Left lung (tissue), 14 donors: ENCODE measurements at places on chromosomes 13 and 19. TPM values are rescaled to one million over a fixed set of nuclear protein-coding genes. Genes with fewer than 3 reads are reported as not detected.

- H3K4me1 ChIP-seq, result peaks cover 36% of the 10 kb centered on the region
- H3K27me3 ChIP-seq, result no peaks in the 10 kb centered on the region
- no peak overlapping the region for H3K27ac ChIP-seq
Measured at GRCh38 chr19:54199401-54199800, 1.3 kb upstream of the RPS9 start.

The RASIP1 gene
- polyA plus RNA-seq, result 23.5 TPM

DNA sequence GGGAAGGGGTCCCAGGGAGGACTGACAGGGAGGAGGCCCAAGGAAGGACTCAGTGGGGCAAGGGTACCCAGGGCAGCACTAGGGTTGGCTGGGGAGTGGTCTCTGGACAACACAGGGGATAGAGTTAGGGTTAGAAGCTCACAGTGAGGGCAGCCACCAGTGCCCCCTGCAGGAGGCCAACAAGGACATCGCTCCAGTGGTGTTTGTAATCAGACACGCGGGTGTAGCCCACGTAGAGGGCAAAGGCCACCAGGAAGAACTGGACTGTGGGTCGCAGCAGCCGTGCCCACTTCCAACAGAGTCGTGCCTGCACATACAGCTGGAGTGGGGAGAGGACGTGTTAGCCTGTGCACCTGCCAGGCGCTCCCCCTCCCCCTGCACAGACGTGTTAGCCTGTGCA lies 9.2 kb downstream of the PLPP2 start:
- H3K4me1 ChIP-seq, result no peaks in the 10 kb centered on the region
- H3K27me3 ChIP-seq, result no peaks in the 10 kb centered on the region
- H3K27ac ChIP-seq, result no peak overlapping the region
- no peak overlapping the region for H3K4me3 ChIP-seq
- no peak for DNase-seq

The TNNI3 gene
- polyA plus RNA-seq, result not detected

- no peaks in the 10 kb centered on the region for H3K27me3 ChIP-seq
- H3K4me1 ChIP-seq, result peaks cover 7% of the 10 kb centered on the region
- H3K27ac ChIP-seq, result no peak overlapping the region
Measured at GRCh38 chr13:110644892-110645521, 29.7 kb downstream of the NAXD start.

DNA sequence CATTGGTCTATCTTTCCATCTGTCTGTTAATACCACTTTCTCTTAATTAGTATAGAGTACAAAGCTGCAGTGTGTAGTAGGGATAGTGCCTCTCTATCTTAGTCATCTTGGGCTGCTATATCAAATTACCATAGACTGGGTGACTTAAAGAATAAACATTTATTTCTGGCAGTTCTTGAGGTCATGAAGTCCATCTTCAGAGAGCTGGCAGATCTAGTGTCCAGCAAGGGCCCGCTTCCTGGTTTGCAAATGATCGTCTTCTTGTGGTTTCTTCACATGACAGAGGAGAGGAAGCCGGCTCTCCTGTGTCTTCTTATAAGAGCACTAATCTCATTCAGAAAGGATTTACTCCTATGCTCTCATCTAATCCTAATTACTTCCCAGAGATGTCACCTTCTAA lies 6.1 kb downstream of the ZNF700 start:
- H3K4me1 ChIP-seq, result peaks cover 13% of the 10 kb centered on the region
- H3K36me3 ChIP-seq, result no peaks in the 10 kb centered on the region
- H3K27ac ChIP-seq, result no peak overlapping the region
- H3K4me3 ChIP-seq, result no peak overlapping the region
- no peaks in the 10 kb centered on the region for H3K27me3 ChIP-seq

DNA sequence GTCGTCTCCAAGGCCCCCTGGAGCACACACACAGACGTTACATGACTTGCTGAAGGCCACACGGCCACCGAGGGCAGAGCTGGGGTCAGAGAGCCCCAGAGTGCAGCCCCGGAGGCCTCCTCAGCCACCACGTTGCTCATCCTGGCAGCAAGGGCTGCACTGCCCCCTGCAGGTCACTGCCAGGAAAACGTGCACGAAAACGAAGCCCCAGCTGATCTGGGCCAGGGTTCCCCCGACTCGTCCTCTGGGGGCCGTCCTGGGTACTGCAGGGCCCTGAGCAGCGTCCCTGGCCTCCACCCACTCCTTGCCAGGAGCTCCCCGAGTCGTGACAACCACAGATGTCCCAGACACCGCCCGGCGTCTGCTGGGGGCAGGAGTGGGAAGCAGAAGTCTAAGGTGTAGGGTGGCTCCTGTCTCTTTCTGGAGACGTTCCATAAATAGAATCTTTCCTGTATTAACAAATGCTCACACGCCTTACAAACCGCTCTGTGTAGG lies 3.4 kb downstream of the TPGS1 start:
- no peaks in the 10 kb centered on the region for H3K27me3 ChIP-seq
- H3K4me1 ChIP-seq, result peaks cover 9% of the 10 kb centered on the region

The ZNF835 gene
- polyA plus RNA-seq, result 3.5 TPM

DNA sequence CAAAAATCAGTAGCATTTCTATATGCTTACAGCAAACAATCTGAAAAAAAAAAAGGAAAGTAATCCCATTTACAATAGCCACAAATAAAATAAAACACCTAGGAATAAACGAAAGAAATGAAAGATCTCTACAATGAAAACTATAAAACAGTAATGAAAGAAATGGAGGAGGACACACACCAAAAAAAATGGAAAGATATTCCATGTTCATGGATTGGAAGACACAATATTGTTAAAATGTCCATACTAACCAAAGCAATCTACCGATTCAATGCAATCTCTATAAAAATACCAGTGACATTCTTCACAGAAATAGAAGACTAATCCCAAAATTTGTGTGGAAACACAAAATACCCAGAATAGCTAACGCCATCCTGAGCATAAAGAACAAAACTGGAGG lies 4.7 kb downstream of the FCGBP start:
- H3K36me3 ChIP-seq, result no peaks in the 10 kb centered on the region
- no peak overlapping the region for H3K4me3 ChIP-seq
- H3K27ac ChIP-seq, result no peak overlapping the region

The GFY gene
- not detected for polyA plus RNA-seq

GRCh38 chr19:43441716-43442115 lies 23.7 kb downstream of the LYPD3 start:
- peaks cover 17% of the 10 kb centered on the region for H3K4me1 ChIP-seq
- H3K36me3 ChIP-seq, result no peaks in the 10 kb centered on the region
- no peak overlapping the region for H3K27ac ChIP-seq

The CGB7 gene
- polyA plus RNA-seq, result 0.18 TPM

The DAND5 gene
- 0.15 TPM for polyA plus RNA-seq

DNA sequence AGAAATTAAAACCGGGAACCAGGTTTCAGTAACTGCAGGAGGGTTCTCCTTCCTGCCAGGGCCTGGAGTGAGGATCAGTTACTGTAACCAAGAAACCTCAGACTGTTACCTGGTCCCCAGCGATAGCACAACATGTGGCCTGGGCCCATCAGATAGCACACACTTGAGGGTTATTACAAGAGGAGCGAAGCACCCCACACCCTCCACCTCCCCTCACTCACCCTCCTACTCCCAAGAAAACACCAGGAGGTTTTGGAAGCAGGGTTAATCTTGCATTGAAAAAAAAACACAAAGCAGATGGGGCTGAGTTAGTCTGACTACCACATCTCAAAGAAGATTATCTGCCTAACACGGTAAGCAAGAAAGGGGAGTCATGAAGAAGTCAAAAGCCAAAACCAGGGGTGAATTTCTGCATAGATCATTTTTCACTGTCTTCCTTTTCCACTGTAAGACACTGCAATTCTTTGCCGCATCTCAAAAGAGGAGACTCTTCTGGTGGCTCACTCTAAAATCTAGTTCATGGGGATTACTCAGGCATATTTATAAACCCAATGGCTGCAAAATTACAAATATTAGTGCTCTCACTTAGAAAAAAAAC lies 75.9 kb upstream of the DOCK9 start:
- peaks cover 38% of the 10 kb centered on the region for H3K4me1 ChIP-seq
- no peak overlapping the region for H3K4me3 ChIP-seq
- DNase-seq, result no peak
- peak overlapping the region; percentile 5 for H3K27ac ChIP-seq
- no peaks in the 10 kb centered on the region for H3K36me3 ChIP-seq

GRCh38 chr19:45484273-45484945 lies 12.4 kb downstream of the RTN2 start:
- DNase-seq, result peak; percentile 5
- H3K36me3 ChIP-seq, result no peaks in the 10 kb centered on the region
- H3K27me3 ChIP-seq, result no peaks in the 10 kb centered on the region
- no peak overlapping the region for H3K27ac ChIP-seq
- peaks cover 10% of the 10 kb centered on the region for H3K4me1 ChIP-seq

The HIF3A gene
- 150 TPM for polyA plus RNA-seq

- DNase-seq, result no peak
- H3K27me3 ChIP-seq, result peaks cover 4% of the 10 kb centered on the region
Measured at GRCh38 chr13:31431722-31432137, 232.0 kb downstream of the B3GLCT start.

The ZNF780A gene
- 18.4 TPM for polyA plus RNA-seq

The PRR22 gene
- polyA plus RNA-seq, result 2.0 TPM

GRCh38 chr13:98363326-98363725 lies 186.3 kb upstream of the RNF113B start:
- H3K4me3 ChIP-seq, result no peak overlapping the region
- H3K4me1 ChIP-seq, result no peaks in the 10 kb centered on the region
- H3K27ac ChIP-seq, result no peak overlapping the region
- H3K27me3 ChIP-seq, result no peaks in the 10 kb centered on the region

GRCh38 chr19:49851456-49852259 lies 699 bp downstream of the PTOV1 start:
- peaks cover 24% of the 10 kb centered on the region for H3K36me3 ChIP-seq
- no peaks in the 10 kb centered on the region for H3K27me3 ChIP-seq
- peak overlapping the region; percentile 99 for H3K27ac ChIP-seq
- peaks cover 50% of the 10 kb centered on the region for H3K4me1 ChIP-seq

The HAUS5 gene
- polyA plus RNA-seq, result 25.5 TPM

The OLFM2 gene
- 31.0 TPM for polyA plus RNA-seq

- no peak overlapping the region for H3K4me3 ChIP-seq
- no peaks in the 10 kb centered on the region for H3K4me1 ChIP-seq
- H3K27ac ChIP-seq, result peak overlapping the region; percentile 7
- H3K27me3 ChIP-seq, result no peaks in the 10 kb centered on the region
- H3K36me3 ChIP-seq, result no peaks in the 10 kb centered on the region
- DNase-seq, result no peak
Measured at GRCh38 chr13:36358175-36358718, 12.1 kb upstream of the SPART start.

- H3K36me3 ChIP-seq, result no peaks in the 10 kb centered on the region
- no peak for DNase-seq
- no peak overlapping the region for H3K4me3 ChIP-seq
- no peak overlapping the region for H3K27ac ChIP-seq
Measured at GRCh38 chr13:23381866-23382265, 51.6 kb downstream of the SACS start.

The CEACAM16 gene
- not detected for polyA plus RNA-seq

The URAD gene
- not detected for polyA plus RNA-seq

The PRR12 gene
- polyA plus RNA-seq, result 27.4 TPM

The PSG7 gene
- polyA plus RNA-seq, result not detected

DNA sequence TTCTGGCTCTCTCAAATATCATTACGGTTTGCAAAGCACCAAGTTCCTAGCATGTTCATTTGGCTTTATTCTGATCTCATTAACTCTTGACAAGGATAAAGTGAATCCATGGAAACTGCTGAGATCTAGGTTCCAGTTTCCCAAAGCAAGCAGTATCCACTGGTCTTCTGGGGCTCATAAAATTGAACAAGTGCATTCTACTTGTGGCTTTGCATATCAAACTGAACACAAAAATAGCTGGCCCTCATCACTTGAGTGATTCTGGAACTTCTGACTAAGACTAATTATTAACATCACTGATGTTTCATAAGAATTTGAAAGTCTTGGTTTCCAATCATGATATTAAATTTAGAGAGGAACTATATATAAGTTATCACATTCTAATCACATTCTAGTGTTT lies 6.3 kb upstream of the KCTD12 start:
- no peaks in the 10 kb centered on the region for H3K4me1 ChIP-seq
- DNase-seq, result no peak
- H3K4me3 ChIP-seq, result no peak overlapping the region
- peaks cover 7% of the 10 kb centered on the region for H3K27me3 ChIP-seq
- H3K27ac ChIP-seq, result no peak overlapping the region

DNA sequence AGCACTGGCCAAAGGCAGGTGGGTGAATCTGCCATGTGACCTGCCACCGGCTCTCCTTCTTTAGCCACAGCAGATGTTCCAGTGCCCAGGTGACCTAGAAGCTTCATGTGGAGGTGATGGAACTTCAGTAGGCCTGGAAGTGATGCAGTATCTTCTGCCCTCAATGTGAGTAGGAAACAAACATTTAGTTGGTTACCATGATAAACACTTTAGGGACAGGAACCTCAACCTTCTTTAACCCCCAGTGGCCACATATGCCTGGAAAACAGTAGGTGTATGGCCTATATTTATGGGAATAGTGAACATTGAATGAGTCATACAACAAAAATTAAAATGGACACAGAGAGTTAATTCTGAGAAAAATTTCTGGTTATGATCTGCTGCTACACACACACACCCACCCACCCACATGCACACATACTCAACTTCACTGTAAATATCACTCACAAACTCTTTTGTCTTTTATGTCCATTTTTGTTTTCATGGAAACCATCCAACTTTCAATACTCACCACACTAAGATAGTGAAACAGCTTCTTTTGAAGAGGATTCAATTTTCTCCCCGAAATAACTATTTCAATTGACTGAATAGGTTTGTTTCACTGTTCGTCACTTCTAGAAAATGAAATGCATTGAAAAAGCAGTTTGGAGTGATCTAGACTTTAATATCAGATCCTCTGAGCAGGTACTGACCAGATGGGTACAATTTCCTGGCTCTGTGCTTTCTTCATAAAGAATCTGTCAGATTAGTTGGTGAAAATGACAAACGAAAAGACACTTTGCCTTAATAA lies 97.3 kb downstream of the STARD13 start:
- H3K27me3 ChIP-seq, result no peaks in the 10 kb centered on the region
- DNase-seq, result no peak
- H3K4me3 ChIP-seq, result no peak overlapping the region
- no peaks in the 10 kb centered on the region for H3K36me3 ChIP-seq
- no peak overlapping the region for H3K27ac ChIP-seq

GRCh38 chr19:43699506-43700394 lies 16.1 kb upstream of the IRGC start:
- peak; percentile 83 for DNase-seq
- peak overlapping the region; percentile 25 for H3K4me3 ChIP-seq
- peaks cover 18% of the 10 kb centered on the region for H3K27me3 ChIP-seq
- peaks cover 38% of the 10 kb centered on the region for H3K4me1 ChIP-seq
- H3K36me3 ChIP-seq, result no peaks in the 10 kb centered on the region

DNA sequence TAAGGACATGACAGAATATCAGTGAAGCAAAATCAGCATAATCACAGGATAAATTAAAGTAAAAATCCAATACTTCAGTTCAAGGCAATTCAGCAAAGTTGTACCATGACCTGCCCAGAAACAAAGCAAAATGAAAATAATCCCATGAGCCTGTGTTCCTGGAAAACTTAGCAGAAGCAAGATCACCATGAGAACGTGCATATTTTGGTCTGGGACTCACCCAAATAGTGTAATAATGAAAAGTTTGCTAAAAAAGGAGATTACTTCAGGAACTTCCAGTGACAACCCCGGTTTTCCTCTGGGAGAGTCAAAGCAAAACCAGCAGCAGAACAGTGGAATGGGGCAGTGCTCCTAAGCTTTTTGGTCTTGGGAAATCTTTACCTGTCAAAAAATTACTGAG lies 14.9 kb upstream of the RPL21 start:
- H3K4me3 ChIP-seq, result no peak overlapping the region
- H3K36me3 ChIP-seq, result no peaks in the 10 kb centered on the region
- no peak overlapping the region for H3K27ac ChIP-seq
- DNase-seq, result no peak

The ACP5 gene
- polyA plus RNA-seq, result 1.5 TPM
